PC-9 (cell line): ENCODE measurements at places on chromosomes 12 and 14. TPM values are rescaled to one million over a fixed set of nuclear protein-coding genes. Genes with fewer than 3 reads are reported as not detected.
A peak's percentile ranks its signal among the peaks of the same experiment; 100 is the strongest.

DNA sequence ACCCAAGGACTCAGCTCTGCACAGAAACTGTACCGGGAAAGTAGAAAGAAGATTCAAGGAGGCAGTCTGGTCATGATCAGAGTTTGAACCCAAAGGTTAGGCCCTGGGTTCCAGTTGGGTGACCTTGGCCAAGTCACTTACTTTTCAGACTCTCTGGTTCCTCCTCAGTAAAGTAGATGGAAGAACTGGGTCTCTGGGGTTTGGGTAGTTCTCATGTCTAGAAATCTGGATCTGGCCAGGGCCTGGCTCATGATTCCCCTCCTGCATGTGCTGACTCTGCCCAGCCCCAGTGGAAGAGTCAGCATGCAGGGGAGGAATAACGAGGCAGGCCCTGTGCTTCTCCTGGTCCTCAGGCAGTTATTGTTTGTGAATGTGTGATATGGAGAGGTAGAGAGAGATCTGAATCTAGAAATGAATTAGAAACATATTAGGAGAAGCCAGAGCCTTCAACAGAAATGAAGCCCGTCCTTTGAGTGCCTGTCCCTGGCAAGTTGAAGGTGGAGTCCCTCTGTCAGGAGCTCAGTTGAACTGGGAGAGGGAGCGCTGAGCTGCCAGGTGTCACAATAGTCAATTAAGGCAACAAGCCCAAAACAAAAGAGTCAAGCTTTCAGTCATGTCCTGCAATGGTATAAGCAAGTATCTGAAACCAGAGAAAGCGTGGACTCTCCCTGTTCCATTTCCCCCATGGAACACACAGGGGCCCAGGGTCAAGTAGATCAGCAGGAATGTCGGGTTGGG is 131.3 kb upstream of the HIF1A start:
- no peak for DNase-seq

The KSR2 gene
- 1.0 and 2.0 TPM in 2 replicates for total RNA-seq

The AMDHD1 gene
- total RNA-seq = 2.9 TPM in 2 replicates

DNA sequence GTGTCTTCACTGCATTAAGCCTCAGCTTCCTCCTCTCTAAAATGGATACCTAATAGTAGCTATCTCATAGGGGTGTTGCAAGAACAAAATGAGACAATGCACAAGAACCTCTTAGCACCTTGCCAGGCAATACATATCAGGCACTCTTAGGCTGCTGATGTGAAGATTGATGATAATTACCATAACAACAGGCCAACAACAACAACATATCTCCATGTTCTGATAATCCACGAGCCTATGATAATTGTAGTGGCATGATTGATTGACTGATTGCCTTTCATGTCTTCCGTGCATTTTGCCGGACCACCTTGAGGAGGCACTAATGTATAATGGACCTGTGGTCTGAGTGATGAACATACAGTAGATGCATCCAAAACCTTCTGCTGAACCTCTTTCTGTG is 50.7 kb upstream of the WSCD2 start:
- no peak for DNase-seq

DNA sequence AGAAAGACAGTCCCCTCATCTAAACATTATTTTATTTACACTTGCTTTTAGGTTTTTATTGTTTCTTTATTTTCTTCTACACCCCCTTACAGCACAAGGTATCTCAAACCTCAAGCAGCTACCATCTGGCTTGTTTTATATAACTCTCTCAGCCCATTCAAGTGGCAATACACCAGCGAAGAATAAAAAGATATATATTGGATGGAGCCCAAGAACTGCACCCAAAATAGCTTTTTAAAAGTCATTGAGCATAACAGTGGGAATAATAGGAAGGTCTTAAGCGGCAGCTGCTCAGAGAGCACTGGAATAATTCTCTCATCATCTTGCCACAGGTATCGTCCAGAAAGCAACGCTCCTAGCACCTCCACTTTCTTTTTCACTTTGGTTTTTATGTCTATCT is 322.5 kb downstream of the SYT1 start:
- DNase-seq = no peak

- DNase-seq = no peak
Observed at GRCh38 chr14:30888480-30889243, 14.3 kb downstream of the COCH start.

DNA sequence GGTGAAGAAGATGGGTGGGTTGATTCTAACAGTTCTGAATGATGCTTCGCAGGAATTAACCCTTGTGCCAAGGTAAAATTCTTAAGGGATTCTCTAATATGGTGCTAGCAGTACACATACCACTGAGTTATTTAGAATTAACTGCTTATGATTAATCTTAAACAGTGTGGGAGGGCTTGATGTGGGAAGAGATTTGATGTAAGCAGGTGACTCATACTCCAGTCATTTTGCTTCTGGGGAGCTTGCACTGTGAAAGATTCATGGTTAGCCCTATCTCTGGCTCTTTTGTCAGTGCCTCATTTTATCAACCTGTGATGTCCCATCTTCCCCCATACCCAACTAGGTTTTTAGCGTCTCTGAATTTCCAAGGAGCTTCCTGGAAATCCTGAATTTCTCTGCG is 83.8 kb downstream of the NRXN3 start:
- DNase-seq = no peak

DNA sequence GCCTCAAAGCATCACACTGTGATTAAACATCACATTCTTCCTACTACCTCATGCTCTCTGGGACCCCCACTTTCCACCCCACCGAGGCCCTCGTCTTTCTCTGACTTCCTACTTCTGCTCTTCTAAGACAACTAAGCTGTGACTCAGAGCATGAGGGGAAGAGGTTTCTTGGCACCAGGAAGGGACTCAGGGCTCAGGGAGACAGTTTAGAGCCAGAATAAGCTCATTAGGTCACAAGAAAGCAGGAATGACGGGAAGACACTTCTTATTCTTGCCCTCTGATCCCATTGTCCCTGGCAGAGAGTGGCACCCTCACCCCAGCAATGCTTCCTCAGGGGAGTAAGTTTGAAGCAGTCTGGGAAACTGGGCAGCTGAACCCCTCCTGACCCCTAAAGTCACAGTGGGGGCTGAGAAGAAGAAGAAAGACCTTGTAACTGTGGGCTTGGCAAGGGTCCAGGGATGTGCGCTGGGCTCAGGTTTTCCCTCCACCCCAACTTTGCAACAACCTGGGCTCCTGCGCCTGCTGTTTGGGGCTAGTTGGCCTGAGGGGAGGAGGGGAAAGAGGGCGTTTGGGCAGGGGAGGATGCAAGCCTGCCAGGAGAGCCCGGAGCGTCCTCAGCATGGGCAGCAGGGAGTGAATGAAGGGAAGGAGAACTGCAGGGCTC is 64.6 kb upstream of the ACTN1 start:
- DNase-seq = peak; percentile 26

The COX8C gene
- not detected in 2 replicates for total RNA-seq

The LLPH gene
- 20.4 and 25.0 TPM in 2 replicates for total RNA-seq

DNA sequence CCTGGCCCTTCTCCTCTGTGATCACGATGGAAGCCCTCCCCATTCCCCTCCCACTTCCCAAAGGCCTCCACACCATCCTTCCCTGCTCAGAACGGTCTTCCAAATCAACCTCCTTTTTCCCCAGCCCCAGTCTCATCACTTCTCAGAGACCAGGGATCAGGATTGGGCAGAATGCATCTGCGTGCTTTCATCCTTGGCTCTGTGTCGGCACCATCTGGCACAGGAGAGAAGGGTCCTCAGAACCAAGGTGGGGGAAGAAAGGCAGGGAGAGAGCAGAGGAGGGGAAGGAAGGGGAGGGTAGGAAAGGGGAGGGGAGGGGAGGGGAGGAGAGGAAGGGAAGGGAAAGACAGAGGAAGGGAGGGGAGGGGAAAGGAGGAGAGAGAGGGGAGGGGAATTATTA is 52.4 kb upstream of the FICD start:
- DNase-seq = no peak

DNA sequence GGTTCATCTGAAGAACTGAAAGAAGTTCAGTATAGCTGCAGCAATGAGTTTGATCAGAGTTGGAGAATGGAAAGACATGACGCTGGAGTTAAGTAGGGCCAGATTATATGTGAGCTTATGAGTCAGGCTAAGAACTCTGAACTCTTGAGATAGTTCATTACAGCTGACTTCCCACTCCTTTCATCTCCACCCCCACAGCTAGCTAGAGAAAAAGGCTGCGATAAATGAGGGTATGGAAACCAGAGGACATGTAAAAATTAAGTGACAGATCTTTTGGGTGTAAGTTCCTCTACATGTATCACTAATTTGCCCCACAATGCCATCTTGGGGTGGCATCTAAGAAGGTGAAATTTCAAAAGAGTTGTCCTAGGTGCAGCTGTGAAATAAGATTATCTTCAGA is 28.6 kb downstream of the PYM1 start:
- no peak for DNase-seq

The FLRT2 gene
- total RNA-seq = 2.1 and 2.2 TPM in 2 replicates

DNA sequence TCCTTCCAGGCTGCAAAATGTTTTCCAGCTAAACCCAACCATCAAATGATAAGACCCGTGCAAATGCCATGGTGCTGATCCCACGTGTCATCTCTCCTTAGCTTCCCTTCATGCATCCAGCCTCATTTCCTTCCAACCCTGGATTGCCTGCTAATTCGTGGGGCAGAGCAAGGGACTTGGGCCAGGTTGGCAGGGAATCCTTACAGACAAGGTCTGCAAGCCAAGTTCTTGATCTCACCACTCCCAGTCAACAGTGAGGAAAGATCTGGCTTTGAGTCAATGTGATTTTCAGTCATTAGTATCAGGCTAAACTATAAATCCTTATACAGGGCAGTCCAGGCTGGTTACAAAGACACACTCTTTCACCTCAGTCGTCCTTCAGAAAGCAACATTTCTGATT is 150.9 kb downstream of the ANO2 start:
- DNase-seq = no peak

DNA sequence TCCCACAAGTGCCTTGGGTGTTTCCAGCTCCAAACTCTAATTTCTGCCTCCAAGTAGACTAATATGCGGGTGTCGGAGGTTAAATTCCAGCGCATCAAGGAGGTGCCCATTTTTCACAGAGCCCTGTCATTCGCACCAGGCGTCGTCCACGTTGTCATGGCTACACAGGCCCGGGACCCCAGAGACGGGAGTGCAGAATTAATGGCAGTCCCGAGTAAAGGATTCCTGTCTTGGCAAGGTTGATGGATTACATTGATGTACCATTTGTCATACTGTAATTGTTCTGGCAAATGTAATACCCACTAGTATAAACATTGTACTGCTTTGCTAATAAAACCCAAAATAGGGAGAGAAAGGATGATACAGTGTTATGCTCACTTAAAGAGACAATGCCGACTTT is 222.9 kb upstream of the MYL2 start:
- no peak for DNase-seq

The TAS2R14 gene
- total RNA-seq = 1.8 and 3.3 TPM in 2 replicates

- DNase-seq = no peak
Observed at GRCh38 chr12:98208816-98209215, 306.6 kb upstream of the TMPO start.

The PTGER2 gene
- 0.15 TPM in 1 of 2 replicates, not detected in the other for total RNA-seq

DNA sequence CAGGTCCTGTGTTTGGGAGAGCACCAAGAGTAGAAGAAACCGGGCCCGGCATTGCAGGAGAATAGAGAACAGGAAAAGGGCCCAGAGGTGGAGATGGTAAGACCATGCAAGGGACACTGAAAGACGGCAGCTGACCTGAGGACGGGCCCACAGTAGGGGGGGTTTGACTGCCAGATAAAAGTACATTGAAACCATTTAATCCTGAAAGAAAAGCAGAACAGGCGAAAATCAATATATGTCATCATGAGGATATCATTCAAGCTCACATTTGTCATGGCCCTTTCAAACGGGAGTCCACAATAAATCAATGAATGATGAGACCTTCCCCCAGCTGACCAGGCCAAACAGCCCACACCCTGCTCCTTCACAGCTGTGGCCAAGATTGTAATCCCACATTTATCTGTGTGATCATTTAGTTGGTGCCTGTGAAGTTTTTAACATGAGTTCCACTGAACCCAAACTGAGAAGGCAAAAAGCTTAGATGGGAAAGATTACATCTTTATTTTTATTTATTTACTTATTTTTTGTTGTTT is 39.5 kb downstream of the E2F7 start:
- DNase-seq = no peak

The VDR gene
- 7.5 and 12.3 TPM in 2 replicates for total RNA-seq

- no peak for DNase-seq
Observed at GRCh38 chr14:59103396-59103795, 85.1 kb upstream of the DAAM1 start.

GRCh38 chr14:89674936-89675335 is 257.9 kb upstream of the FOXN3 start:
- DNase-seq = no peak

GRCh38 chr12:58296863-58297262 is 355.5 kb downstream of the ATP23 start:
- DNase-seq = no peak

- DNase-seq = no peak
Observed at GRCh38 chr12:57803319-57803893, 15.1 kb downstream of the AVIL start.

- DNase-seq = no peak
Observed at GRCh38 chr12:2125651-2126522, 73.1 kb downstream of the CACNA1C start.

GRCh38 chr14:60723116-60723906 is 840 bp downstream of the SIX4 start:
- DNase-seq = peak; percentile 59

GRCh38 chr14:55128386-55129085 is 516 bp upstream of the LGALS3 start:
- DNase-seq = no peak

- DNase-seq = no peak
Observed at GRCh38 chr12:116661341-116661740, 76.5 kb downstream of the SPRING1 start.

GRCh38 chr12:111429828-111430432 is 24.2 kb downstream of the SH2B3 start:
- DNase-seq = no peak
